Large intestine (tissue), 12 donors: ENCODE measurements at places on chromosomes 2 and 18.

DNA sequence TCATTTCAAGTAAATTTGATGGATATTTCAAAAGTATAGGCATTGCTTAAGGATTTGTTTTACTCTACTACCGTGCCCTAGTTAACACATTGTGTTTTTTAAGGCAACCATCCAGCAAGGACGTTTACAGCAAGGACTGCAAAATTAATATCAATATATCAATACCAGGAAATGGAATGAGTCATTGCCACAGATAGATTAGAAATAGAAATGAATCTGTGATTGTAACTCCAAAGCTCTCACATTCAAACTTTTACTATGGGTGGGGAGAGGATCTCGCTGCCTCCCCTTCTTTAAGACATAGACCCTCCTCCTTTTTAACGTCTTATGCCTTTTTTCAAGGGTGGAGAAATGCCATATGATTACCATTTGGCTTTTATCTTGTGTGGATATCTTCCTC, 3.8 kb downstream of the CD28 start:
- no peak for DNase-seq

DNA sequence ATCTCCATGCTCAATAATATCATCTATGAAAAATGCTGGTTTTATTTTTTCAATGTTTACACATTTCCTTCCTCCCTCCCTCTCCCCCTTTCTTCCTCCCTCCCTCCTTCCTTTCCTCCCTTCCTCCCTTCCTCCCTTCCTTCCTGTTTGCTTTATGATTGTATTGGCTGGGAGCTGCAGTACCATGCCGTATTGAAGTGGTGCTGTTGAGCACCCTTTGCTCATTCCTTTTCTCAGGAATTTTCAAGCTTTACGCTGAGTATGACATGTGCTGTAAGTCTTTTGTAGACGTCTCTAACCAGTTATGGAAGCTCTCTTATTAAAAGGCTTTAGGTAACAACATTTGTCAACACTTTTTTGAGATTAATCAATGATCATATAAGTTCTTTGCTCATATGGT, 100.4 kb downstream of the SNTG2 start:
- DNase-seq = no peak

GRCh38 chr2:134718023-134718816, 580 bp downstream of the TMEM163 start:
- no peak for DNase-seq

DNA sequence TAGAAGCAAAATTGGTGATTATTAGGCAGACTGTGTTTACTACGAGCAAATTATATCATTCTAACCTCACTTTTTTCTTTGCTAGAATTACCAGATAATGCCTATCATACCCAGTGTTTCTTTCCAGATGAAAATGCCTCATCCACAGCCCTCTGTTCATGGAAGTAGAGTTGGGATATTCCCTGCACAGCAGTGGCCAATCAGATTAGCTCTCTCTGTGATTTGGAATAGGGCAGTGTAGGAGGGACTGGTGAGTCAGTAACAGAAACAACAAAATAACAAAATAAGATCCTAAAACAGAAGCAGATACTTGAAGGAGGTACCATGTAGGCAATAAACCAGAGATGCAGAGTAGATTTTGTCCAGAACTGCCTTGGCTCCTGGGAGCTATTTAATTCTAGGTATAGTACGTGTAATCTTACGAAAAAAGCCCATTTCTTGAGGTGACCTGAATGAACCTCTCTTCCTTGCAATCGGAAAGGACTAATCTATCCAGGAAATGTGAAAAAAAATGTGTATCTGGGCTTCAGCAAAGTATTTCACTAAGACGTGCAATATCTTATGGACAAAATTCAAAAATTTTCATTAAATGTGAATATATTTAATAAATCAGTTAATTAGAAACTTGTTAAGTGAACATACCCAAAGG, 18.4 kb upstream of the TMEM17 start:
- no peak for DNase-seq

- DNase-seq = no peak
Measured at GRCh38 chr2:70938586-70938950, 2.9 kb downstream of the ATP6V1B1 start.

- no peak for DNase-seq
Measured at GRCh38 chr18:77702686-77703085, 453.0 kb downstream of the GALR1 start.

GRCh38 chr2:12412898-12413305, 303.8 kb upstream of the TRIB2 start:
- peak; percentile 7 for DNase-seq

DNA sequence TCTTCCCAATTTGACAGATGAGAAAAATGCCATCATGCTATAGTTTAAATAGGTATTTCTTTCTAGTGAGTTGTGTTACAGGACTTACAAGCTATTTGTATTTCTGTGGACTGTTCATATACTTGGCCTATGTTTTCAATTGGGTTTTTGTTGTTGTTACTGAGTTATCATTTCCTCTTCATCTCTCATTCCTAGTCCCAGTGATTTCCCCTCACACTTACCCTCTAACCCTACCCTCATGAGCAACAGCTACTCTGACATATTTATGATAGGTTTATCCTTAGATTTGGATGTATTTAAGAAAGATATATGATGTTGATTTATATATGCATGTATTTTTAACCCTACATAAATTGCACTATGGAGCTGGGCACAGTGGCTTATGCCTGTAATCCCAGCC, 10.9 kb upstream of the PSD4 start:
- DNase-seq = no peak

DNA sequence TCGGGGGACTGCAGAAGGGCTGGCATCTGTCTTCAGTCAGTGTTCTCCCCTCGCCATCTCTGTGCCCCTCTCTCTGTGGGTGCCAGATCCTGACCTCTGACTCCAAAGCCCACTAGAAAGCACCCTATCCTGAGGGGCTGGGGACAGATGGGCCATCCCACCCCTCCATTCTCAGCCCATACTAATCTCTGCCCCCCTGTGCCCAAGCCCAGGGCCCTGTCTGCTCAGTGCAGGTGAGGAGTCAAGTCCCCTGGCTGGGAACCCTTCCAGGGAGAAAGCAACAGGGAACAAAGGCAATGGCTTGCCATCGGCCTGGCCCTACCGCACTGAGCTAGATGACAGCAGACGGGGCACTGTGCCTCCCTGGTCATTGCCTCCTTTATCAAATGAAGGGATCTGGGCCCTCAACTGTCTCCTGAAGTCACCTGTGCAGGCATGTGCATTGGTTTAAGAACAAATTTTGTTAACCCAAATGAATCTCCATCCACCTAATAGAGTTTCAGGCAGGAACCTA, 42.7 kb upstream of the ID2 start:
- no peak for DNase-seq

GRCh38 chr2:28173377-28173776, 219.3 kb upstream of the FOSL2 start:
- no peak for DNase-seq

DNA sequence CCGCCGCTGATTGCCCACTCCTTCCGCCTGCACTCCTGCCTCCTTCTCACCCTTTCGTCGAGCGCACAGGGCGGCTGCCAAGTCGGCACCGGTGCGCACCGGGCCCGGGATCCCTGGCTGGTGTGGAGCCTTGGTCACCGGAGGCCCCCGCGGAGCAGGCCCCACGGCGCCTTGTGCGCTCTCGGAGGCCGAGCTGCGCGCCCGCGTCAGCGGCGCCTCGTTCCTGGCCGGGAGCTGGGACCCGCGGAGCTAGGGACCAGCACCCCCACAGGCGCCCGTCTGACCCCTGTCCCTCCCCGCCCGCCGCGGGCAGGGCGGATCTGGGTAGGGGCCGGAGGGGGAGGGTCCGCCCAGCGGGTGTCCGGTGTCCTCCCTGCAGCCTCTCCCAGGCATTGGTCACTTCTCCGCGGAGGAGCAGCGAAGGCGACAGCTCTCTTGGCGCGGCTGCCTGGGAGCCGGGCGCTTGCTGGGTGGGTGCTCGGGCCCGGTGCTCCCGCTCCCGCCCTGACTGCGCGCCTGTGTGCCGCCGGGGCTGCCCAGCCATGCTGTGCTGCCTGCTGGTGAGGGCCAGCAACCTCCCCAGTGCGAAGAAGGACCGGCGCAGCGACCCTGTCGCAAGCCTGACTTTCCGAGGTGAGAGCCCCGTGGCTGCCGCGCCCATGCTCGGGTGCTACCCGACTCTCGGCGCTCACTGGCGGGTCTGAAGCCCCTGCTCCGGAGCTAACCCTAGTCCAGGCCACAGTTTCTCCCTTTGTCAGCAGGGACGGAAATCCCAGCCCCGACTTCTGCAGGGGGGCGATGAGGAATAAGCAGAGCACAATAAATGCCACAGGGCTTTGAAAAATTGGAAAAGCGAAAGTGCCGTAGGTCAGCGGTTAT, 13.2 kb downstream of the DYSF start:
- DNase-seq = no peak

- no peak for DNase-seq
Measured at GRCh38 chr2:188459061-188459460, 167.4 kb downstream of the GULP1 start.

DNA sequence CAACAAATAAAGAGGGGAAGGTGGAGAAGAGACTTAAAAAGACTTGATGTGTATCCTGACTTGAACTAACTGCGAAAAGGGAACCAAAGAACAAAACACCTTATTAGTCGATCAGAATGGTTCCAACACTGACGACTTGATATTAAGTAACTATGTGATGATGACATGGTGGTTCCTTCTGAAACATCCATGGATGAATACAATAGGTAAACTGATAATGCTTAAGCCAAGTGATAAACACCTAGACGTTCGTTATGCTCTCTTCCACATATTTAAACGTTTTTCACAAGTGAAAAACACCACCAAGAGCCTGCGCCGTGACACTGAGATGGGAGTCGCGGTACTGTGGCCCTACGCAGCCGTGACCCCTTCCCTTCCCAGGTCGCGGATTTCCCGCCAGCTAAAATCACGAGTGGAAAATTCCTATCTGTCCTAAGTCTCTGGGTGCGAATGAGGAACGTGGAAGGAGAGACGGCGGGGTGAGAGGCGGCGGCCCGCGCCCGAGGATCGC, 797 bp downstream of the TTC32 start:
- peak; percentile 24 for DNase-seq

DNA sequence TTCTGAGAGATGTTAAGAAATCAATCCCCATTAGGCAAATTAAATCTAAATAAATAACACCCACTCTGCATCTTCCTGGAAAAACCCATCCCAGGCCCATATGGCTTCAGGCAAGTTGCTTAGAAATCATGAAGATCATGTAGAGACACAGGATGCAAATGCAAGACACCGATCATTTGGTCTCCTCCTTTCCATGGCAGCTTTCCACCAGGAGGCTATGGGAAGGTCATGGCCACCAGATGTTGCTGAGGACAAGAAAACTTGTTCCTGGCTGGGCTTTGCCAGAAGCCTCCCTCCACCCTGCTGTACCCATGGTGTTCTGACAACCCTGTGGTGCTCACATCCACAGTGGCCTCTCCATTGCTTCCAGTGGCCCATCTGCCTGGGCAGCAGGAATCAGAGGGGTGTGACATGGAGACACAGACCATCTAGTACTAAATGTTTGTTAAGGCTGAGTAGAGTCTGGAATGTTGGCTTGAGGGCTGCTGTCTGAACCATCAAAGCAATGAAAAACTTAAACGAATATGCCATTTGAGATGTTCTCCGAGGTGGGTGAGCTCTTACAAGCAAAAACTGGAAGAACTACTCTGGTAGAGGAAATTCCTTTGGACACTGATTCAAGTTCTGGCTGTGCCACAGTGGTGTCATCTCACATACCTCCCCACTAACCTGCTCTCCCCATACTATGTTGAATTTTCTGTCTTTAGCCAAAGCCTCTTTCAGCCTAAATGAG, 293.2 kb downstream of the TNS1 start:
- DNase-seq = no peak

DNA sequence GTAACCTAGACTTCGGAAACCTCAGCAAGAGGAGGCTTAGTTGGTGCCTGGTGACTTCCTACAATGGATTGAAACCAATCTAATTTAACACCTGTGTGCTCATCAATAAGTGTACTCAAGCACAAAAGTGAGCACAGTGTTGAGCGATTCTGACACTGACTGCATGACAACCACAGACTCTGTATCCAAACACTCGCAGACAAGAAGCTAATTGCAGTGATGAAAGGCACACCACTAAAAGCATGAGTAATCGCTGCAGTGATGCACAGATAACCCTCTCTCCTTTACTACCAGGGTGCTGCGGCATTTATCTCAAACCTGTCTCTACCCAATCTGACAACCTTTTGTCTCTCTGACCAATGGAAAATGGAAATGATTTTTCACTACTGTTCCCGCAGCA, 168.1 kb downstream of the AFF3 start:
- DNase-seq = no peak

DNA sequence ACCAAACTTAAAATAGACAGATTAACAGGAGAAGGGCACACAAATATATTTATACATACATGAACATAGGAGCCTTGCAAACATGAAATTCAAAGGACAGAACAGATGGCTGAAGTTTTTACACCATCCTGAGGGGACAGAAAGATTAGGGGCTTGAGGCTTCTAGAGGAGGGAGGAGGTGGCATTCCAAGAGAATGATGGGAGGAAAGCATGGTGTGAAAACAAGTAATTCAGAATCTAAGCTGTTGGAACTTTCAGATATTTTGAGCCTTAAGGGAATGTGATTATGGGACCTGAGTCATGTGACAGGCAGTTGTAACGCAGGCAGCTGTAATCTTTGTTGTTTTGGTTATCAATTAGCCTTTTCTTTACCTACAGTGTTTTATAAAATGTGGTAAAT, 225.2 kb upstream of the SPOPL start:
- peak; percentile 34 for DNase-seq

DNA sequence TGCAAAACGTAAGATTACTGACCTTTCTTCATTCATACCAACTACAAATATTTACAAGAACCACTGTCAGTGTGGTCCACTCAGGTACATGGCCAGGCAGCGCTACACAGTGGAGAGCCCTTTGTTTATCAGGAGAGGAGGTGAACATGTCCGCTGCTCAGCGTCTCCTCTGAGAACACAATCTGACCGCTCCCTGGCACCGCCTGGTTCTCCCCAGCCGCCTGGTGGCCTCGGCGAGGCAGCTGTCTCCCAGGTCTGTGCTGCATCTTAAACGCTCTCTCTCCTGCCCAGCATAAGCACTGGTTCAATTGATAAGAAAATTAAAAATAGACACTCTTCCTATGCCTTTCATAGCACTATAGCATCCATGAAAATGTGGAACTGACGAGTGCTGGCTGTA, 146.8 kb upstream of the PXDN start:
- DNase-seq = no peak

- DNase-seq = no peak
Measured at GRCh38 chr18:67964462-67964861, 447.9 kb upstream of the DSEL start.

DNA sequence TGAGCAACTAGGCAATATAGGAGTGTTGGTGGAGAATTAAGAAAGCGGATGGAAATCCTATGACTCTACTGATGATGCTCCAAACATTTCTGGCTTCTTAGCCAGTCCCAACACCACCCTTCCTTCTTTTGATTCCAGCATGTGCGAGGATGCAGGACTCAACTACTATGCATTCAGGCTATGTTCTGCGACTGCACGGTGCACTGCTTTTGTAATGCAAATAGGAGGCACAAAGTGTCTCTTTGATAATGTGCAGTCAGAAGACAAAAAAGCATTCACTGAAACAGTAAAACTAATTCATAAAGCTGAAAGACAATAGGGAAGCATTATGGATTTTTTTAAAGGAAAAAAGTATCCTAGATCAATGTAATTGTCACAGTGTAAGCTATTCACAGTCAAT, 106.7 kb downstream of the MEIS1 start:
- DNase-seq = no peak

GRCh38 chr2:113282747-113283533, 4.2 kb upstream of the PAX8 start:
- DNase-seq = peak; percentile 90

- DNase-seq = no peak
Measured at GRCh38 chr2:235421618-235422017, 72.2 kb upstream of the AGAP1 start.

GRCh38 chr2:118720866-118721265, 126.6 kb downstream of the EN1 start:
- DNase-seq = no peak

- peak; percentile 93 for DNase-seq
Measured at GRCh38 chr2:73426176-73426575, 40.5 kb downstream of the ALMS1 start.
